ENCODE measurements at places on chromosomes 5 and 9.

GRCh38 chr5:157740229-157740610 lies 3.3 kb upstream of the LSM11 start:
- no peak for DNase-seq

- no peak for DNase-seq
Measured at GRCh38 chr5:59037453-59037852, 454.6 kb downstream of the RAB3C start.

DNA sequence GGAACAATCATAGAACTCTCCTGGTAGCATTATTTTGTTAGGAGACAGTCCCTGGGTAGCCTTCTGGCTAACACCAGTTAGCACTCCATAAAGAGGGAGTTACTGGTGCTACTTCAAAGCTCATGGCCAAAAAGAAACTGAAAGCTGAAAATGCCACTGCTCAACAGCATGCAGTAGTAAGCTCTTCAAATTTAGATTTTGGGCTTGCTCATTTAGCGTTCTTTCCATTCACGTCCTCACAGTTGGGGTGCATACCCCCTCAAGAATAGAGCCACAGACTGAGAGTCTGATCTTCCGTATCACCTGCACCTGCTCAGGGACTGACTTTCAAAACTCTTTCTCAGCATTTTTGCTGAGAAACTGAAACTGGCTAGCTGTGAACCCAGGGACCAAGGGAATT lies 24.7 kb downstream of the NTRK2 start:
- no peak for DNase-seq

- DNase-seq = no peak
Measured at GRCh38 chr5:31433229-31433628, 98.7 kb downstream of the DROSHA start.

DNA sequence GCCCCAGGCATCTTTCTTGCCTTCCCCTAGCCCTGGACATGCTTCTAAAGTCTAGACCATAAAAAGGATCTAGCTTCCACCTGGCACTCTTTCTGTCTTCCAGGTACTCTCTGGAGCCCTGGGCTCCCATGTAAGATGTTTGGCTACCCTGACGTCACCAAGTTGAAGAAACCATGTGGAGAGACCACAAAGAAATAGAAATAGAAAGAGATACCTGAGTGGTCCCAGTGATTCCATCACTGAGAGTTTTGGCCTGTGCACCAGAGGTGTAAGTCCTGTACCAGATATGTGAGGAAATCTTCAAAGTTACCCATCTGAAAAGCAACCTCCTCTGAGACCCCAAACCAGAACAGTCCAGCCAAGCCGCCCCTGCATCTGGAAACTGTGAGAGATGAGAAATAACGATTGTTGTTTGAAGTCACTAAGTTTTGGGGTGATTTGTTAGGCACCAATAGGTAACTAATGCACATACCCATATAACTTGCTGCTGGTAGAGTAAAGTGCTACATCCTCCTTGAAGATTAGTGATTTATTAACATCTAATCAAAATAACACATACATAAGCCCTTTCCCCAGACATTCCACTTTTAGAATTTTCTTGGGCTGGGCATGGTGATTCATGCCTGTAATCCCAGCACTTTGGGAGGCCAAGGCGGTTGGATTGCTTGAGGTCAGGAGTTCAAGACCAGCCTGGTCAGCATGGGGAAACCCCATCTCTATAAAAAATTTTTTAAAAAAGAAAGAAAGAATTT lies 85.7 kb upstream of the LHFPL2 start:
- no peak for DNase-seq

DNA sequence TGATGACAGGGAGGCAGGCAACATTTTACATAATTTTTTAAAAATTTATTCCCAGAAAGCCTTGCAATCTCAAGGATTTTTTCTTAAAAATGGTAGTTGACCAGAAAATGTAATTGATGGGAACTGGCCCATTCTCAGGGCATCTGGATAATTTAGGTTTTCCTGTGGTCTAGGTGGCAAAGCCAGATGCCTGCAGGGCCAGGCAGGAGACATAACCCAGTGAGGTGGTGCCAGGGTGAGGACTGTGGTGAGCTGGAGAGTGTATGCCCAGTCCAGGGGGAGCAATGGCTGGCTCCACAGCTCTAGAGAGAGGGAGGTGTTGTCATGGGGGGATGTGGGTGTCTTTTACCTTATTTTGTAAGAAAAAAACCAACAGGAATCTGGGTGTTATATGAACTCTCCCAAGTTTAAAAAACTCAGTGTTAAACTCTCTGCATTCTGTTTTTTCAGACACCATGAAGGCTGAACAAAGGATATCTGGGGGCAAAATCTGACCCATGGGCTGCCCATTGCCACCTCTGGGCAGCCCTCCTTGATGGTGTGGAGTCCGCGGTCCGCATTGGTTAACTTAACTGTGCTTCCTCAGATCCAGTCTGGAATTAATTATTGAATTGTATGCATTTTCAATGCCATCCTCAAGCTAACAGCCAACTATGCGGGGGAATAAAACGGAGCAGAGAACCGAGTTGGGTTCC lies 43.9 kb downstream of the BOD1 start:
- DNase-seq = no peak

GRCh38 chr5:140240987-140241706 lies 61.8 kb downstream of the PFDN1 start:
- DNase-seq = no peak

DNA sequence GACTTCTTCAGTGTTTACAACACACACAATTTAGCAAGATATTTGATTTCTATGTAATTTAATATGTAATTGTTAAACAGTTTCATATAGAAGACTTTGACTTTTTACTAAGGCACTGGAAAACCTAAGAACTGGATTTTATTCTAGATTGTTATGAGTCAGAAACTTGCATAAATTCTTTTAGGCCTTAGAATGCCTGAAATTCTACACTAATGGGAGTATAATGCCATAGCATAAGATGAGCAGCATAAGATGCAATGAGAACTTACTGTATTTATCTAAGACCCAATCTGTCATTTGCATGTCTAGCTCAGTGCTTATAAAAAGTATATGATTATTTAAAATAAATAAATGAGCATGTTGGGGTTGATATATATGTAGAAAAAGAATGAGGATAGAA lies 285.2 kb downstream of the CDH12 start:
- DNase-seq = no peak

DNA sequence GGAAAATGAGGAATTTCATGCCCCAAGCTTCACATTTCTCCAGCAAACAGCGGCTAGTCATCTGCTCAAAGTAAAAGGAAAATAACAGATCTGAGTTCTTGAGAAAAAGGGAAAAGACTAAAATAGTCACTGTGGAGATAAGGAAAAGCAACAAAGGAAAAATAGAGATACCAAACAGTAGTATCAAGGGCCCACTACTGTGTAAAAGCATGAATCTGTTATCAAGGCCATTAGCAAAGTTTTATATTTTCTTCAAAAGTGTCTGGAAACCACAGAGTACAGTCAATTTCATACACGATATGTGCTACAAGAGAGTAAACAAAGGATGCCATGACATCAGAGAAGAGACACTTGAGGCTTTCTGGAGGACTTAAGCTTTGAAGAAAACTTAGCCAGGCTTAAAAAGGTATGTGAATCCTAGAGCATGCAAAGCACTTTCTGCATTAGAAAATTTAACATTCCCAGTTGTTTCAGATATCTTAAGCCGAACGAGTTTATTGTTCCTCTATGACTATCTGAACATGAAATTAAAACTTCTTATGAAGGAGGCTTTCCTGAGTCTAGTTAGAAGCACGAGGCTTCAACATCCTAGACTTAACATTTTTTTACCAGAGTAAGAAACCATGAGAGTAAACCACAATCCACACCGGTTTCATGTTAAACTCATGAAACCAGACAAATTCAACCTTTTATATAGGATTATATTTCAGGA lies 1.2 kb downstream of the TTC33 start:
- DNase-seq = no peak

- no peak for DNase-seq
Measured at GRCh38 chr5:146081556-146081955, 23.8 kb downstream of the PLAC8L1 start.

- no peak for DNase-seq
Measured at GRCh38 chr5:112366987-112367386, 52.1 kb downstream of the EPB41L4A start.

- DNase-seq = no peak
Measured at GRCh38 chr5:16644301-16644889, 27.6 kb upstream of the RETREG1 start.

- DNase-seq = no peak
Measured at GRCh38 chr9:95422650-95423049, 94.1 kb downstream of the PTCH1 start.

GRCh38 chr5:35354751-35355150 lies 124.5 kb upstream of the PRLR start:
- no peak for DNase-seq

DNA sequence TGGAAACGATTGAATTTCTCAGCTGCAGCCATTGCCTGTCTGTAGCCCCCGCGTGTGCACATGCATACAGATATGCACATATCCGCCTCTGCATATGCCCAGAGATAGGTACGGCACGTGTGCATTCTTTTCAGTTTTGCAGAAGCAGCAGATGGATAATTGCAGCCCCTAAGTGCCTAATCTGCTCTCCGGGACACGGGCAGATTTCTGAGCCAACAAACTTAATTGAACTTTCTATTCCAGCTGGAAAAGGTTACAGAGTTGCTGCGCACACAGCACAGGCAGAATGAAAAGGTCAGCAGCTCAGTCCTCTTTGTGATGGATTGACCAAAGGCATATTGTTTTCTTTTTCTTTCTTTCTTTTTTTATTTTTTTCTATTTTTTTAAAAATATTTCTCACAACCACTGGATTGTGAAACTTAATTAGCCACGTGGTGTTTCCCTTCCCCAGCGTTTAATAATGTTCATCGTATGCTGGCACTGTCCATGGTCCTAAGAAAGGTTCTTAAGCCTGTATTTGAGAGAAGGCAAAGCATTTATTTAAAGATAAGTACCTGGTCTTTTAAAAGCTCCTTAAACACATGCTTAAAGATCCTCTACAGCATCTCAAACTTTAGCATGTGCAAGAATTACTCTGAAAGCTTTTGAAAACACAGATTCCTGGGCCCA lies 270.2 kb upstream of the BRINP1 start:
- DNase-seq = no peak

GRCh38 chr9:134346151-134346550 lies 19.9 kb downstream of the RXRA start:
- DNase-seq = no peak

GRCh38 chr5:9423571-9423970 lies 122.3 kb downstream of the SEMA5A start:
- no peak for DNase-seq

DNA sequence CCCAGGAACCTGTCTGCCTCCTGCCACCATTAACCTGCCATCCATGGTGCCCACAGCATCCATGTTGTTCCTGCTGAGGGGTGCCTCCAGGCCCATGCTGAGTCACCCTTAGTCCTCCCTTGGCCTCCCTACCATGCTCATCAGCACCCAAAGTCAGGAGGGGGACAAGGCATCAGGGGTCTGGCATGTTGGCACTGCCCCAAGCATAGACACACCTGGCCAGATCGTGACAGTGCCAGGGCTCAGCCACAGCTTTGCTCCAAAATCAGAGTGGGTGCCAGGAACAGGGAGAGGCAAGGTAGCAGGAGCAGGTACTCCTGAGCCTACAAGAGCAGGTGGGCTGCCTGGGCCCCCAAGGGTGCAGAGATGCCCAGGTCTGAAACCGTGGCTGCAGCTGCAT lies 566.6 kb downstream of the TLE1 start:
- no peak for DNase-seq

DNA sequence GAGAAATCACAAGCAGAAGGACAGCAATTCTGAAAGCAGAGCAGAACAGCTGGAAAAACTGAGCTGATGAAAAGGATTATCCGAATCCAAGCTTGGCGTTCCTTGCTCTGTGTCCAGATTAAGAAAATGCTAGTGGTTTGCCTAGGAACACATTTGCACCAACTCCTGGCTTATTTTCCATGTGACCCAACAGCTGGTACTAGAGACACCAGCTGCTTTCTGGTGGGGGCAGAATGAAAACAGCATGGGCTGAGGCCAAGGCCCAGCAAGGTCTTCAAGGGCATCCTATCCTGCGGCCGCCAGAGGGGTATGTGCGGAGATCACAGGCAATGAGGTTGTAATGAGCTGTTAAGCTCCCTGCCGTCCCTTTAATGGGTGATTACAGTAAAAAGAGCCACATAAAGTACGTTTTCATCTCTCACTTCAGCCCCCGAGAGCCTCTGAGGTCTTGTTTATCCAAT lies 131.5 kb downstream of the DOCK8 start:
- DNase-seq = no peak

GRCh38 chr5:130425424-130425823 lies 521.2 kb downstream of the CHSY3 start:
- no peak for DNase-seq

DNA sequence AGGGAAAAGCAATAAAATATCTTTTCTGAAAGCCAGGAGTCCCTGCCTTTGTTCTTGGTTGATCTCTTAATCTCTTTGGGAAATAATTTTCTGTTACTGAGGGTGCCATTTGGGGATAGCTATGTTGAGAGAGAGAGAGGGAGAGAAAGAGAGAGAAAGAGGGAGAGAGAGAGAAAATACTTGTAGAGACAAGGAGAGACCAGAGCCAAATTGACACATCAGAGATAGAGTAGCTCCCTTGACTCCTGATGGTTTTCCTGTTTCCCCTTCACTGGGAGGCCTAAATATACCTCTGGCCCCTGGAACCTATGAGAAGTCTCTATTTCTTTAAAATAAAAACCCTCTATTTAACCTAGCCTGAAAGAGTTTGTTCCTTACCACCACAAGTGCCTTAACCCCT lies 14.9 kb downstream of the CMYA5 start:
- DNase-seq = no peak

- no peak for DNase-seq
Measured at GRCh38 chr5:159712672-159713071, 203.6 kb upstream of the ADRA1B start.

DNA sequence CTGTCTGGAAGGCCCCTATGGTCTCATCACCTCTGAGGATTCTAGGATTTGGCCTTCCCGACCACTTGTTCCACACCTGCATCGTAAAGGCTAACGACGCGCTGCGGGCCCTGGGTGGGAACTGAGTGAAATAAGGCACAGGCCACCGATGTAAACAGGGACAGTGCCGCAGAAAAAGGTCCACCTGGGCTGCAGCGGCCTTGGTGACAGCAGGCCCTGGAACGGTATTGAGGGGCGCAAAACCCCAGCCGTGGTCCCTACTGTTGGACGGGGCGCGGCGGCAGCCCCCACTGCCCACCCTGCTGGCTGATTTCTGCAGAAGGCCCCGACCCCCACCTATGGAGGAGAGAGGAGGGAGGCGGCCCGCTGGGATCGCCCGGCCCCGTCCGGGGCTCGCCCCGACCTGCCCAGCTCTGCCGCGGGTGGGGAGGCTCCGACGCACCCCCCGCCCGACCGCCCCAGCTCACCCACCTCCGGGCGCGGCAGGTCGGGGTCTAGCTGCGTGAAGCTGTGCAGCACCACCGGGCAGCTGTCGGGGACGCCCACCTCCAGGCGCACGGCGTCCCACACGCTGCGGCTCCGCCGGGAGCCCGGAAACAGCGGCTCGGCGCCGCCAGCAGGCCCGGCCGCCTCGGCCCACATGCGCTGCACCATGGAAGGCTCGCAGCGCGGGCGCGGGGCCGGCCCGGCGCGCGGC lies 391 bp downstream of the RALGDS start:
- DNase-seq = no peak

All from effector CD4-positive, alpha-beta T cell (primary cell).